Activated CD4-positive, alpha-beta T cell treated with anti-CD3 and anti-CD28 coated beads, Interleukin-2, amount 10 ng/mL, durations not matched to agents 24 days and 14 days (primary cell): ENCODE measurements at places on chromosomes 5 and 9. TPM values are rescaled to one million over a fixed set of nuclear protein-coding genes. Genes with fewer than 3 reads are reported as not detected.

Gene PLK2
- total RNA-seq, result 25.6 and 30.1 TPM in 2 replicates

Gene HDAC3
- 88.1 and 92.3 TPM in 2 replicates for total RNA-seq

Gene C9orf50
- not detected in 2 replicates for total RNA-seq

Gene PRLR
- total RNA-seq, result not detected in 2 replicates

Gene CORO2A
- 0.92 and 1.4 TPM in 2 replicates for total RNA-seq

Gene HRH2
- total RNA-seq, result 67.3 and 70.4 TPM in 2 replicates
